Activated naive CD8-positive, alpha-beta T cell treated with anti-CD3 and anti-CD28 coated beads, Interleukin-2, amount 50 U/mL, for 16 hours (primary cell): ENCODE measurements at places on chromosomes 2 and 18.

GRCh38 chr2:493228-493627, 184.0 kb downstream of the TMEM18 start:
- DNase-seq, result no peak

- no peak for DNase-seq
Measured at GRCh38 chr2:205637320-205637602, 45.0 kb upstream of the NRP2 start.

DNA sequence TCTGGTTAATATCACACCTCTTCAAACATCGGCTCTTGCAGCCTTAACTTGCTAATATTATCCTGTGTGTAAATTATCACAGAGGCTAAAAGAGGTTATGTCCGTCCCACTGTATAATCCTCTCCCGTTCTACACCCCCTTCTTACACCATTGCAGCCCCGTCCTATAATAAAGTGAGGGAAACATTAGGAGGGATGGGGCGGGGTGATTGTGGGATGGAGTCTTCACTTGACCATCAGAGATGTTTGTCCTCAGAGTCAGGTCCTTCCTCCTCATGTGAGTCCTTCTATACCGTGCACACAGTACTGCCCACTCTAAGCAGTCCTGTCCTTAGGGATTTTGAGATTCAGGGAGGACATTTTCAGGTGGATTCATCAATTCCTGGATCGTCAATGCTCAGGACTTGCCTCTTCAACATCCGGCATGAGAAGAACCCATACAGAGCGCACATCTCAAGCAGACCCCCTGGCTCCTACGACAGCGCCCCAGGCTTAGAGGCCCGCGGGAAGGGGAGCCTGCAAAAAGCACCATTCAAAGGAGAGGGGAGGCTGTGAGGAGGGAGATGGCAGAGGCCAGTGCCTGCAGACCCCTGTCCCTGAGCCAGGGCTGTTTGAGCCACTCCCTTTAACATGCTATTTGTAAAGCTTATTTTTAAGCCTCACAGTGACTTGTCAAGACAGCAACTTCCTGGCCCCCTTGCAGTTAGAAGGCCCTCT, 42.8 kb upstream of the ASB18 start:
- no peak for DNase-seq

- no peak for DNase-seq
Measured at GRCh38 chr2:174749793-174750192, 14.5 kb downstream of the CHRNA1 start.

DNA sequence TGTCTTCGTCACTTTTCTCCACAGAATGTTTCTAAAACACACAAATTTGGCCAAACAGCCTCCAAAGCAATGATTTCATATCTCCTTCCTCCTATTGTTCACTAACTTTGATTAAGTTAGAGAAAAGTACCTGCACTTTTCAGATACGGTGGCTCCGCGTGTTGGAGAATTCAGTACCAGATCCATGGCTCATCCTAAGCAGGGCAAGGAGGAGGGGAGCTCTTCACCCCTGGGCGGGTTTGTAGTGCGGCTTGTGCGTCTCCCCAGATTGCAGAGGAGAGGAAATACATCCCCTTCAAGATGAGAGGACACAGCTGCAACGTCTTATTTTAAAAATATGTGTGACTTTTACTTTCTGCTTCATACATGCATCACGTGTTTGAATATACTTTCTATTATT, 333.0 kb downstream of the AGAP1 start:
- DNase-seq, result no peak

- no peak for DNase-seq
Measured at GRCh38 chr18:25646971-25647370, 295.0 kb upstream of the ZNF521 start.

DNA sequence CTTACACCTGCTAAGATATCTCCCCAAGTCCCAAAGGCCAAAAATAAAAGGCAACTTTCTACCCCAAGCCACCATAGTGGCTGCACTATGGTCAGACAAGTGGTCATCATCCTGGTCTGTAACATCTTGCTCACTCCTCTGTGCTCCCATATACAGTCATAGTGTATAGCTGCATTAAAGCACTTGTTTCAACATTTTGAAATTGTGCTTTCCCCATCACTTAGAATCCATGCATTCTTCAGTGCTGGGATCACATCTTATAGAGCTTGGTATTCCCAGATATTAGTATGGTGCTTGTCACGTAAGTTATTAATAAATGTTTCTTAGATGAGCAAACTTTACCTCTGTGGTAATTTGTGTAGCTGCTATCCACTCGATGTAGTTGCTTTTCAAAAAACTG, 40.4 kb upstream of the CDC42EP3 start:
- no peak for DNase-seq

DNA sequence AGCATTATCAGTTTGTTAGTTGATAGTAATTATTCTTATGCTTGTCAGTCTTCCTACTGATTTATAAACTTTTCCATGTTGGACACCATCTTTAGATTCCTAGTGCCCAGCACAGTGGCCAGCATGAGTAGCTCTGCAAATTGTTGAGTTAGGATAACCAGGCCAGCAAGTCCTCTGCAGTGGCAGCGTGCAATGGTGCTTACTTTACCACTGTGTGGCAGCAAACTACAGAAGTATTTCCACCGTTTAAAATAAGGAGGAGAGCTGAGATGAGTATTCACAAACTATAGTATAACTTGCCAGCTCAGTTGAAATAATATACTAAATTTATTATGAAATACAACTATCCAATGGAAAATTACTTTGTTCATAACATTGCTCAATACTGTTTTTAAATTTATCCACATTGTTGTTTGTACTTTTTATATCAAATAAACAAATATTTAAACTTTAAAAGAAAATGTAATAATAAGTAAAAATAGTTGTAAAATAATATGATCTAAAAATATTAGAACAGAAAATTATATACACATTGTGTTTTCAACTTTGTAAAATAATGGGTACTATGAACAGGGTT, 9.3 kb upstream of the THADA start:
- DNase-seq, result no peak

DNA sequence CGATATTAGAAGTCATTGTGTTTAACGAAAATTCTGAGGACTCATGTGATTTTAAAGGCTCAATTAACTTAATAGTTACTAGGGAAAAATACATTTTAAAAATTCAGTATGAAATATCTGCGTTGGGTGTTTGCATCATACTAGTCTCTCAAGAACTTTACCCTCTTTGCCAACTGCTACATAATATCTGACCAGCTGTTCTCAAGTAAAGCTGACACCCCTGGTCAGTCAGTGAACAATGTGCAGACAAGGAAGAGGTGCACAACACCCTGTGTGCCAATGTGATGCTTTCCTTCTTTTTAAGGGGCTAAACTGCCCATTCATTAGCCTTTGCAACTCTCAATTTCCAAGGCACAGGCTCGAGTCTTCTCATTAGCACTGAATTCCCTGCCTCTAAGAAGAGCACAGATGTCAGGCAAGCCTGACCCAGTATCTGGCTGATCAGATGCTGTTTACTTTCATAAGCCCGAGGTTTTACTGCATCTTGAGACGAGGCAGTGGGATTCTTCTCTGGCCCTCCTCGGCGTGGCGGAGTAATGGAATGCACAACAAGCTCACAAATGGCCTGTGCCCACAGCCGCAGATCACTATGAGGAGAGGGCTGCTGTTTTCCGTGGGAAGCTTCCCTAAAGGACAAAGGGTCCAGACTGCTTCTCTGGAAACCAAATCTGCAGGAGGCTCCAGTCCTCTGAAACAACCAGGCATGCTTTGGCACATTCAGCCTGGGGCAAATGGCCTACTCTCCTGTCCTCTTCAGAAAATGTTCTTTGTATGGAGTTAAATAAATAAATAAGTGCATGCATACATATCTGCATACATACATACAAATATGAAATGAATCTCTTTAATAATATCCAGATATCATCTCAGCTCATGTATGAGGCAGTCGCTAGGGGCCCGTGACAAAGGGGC, 240.3 kb downstream of the ZNF521 start:
- DNase-seq, result no peak

- DNase-seq, result no peak
Measured at GRCh38 chr2:174654419-174654941, 56.9 kb upstream of the WIPF1 start.

DNA sequence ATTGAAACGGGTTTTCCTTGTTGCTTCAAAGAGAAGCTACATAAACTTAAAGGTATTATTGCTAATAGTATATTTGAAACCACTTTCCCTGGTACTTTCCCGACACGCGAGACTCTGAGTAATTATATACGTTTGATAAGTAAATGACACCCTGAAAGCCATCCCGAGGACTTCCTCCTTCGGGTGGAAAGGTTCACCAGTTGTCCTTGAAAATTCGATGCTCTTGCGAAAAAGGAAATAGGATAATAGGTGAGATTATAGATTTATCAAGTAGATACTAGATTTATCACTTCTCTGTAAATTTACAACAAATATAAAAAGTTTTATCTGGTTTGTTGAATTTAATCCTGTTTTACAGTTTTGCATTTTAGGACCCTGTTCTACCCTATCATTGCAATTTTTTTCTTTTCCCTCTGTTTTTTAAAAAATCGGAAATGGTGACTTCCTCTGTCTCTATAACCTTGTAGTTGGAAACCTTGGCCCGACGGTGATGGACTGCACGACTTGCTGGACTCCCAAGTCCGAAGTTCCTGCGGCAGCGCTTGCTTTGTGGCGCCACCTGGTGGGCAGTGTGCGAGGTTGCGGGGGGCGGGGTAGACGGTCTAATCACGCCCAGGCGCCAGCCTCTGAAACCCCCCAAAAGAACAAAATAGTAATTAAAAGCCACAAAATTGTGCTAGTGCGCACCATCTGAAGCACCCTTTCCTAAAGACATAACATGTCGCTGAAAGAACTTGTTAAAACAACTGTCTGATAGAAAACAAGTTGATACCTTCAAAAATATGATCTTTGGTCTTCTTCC, 972 bp upstream of the DLX2 start:
- DNase-seq, result peak; percentile 44

DNA sequence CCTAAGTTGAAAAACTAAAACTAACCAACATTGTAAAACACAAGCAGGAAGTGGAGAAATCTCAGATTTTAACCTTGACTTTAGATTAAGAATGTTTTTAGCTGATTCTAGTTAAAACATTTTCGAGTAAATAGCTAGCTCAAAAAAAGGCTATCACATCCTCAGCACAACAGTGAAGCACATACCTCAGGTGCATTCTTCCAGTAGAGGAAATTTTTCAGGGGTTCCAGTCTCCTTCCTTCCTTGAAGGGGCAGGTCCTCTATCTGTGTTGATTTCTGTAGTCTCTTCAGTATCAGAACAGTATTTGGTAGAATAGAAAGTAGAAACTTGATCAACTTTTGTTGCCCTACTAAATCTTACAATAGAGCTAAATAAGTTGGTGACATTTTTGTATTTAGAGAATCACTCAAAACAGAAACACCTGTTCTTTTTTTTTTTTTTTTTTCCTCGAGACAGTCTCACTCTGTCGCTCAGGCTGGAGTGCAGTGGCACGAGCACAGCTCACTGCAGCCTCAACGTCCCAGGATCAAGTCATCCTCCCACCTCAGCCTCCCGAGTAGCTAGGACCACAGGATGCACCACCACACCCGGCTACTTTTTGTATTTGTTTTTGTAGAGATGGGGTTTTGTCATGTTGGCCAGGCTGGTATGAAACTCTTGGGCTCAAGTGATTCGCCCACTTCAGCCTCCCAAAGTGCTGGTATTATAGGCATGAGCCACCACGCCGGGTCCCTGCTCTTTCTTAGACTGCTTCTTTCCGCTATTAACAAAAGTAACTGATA, 6.9 kb upstream of the GPR155 start:
- no peak for DNase-seq

DNA sequence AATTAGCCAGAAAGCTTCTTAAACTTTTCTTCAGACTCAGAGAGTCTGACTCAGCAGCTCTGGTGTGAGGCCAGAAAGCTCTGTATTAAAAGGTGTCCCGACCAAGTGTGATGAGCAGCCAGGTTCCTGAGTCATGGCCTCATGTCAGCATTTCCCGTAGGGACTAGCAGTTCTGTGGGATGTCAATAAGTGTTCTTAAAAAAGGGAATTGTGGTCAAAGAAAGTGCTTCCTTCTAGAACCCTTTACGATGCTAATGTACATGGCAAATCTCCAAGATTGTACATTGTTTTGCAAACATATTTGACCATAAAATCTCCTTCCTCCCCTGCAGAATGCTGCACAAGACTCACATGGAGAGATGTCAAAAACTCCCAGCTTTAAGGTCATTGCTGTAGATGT, 80.1 kb downstream of the PLA2R1 start:
- no peak for DNase-seq

DNA sequence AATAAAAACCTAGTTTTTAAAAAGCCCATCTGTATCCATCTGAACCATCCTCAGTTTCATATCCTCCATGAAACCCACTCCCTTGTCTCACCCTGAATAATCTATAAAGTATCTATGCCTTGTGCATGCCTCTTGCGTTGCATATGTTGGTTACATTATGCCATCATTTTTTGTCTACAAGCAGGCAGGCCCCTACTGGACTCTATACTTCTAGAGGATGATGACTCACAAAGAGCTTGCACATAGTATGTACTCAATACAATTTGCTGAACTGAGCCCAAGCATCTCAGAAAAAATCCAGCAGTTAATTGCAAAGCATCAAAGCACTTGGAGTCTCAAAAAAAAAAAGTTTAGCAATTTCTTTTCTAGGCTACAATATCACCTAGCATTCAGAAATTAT, 95.6 kb downstream of the DYM start:
- no peak for DNase-seq

GRCh38 chr18:25815659-25816058, 274.8 kb downstream of the SS18 start:
- no peak for DNase-seq

GRCh38 chr18:34999756-35000289, 41.4 kb upstream of the MAPRE2 start:
- no peak for DNase-seq

DNA sequence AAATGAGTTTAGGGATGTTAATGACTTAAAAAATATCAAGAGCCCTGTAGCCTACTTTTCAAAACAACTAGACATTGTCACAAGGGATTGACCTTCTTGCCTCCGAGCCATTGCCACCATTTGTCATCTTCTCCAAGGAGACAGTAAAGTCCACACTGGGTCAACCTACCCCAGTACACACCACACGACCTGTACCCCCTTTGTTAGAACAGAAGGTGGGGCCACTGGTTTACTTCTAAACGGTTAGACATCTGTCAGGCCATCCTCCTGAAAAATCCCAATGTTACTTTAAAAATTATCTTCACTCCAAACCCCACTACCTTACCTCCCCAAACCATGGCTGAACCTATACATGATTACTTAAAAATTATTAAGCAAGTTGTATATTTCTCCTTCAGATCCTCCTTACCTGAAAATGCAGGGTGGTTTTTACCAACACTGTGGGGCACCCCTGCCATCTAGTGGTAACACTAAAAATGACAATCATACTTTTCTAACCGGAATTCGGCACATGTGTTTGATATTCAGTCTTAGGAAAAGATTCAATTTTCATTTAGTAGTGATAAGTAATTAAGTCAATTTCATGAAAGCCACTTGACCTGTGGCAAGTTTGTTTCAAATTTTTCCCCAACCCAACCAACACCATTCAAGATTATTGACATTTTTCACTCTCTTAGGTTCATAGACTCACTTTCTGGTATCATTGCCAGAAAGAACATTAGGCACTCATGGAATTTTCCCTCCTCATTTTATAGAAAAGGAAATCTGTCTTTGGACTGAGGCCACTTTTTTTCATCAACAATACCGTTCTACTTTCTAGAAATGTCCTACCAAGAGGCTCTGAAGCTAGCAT, 265.3 kb upstream of the PKDCC start:
- DNase-seq, result no peak
